Hematopoietic multipotent progenitor cell treated with erythropoietin and hydrocortisone succinate and interleukin-3 and kit ligand, for 17 days (in vitro differentiated cells): ENCODE measurements at places on chromosomes 5 and 9.
A peak's percentile ranks its signal among the peaks of the same experiment; 100 is the strongest.

DNA sequence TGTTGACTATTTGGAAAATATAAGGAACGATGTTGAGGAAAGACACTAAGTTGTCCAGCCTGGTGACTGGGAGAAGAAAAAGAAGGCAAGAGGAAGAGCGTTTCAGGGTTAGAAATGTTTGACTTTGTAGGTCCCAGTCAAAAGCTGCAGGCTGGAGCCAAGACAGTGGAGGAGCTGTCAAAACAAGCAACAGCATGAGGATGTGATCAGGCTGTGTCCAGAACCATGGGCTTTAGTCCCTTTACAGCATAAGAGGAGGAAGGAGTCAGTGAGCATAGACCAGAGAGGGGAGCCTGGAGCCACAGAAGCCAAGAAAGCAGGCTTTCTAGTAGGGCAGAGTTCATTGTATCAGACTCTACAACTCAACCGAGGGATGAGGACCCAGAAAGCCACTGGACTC, 658.5 kb downstream of the BNC2 start:
- DNase-seq: no peak

GRCh38 chr9:137793196-137793841, 84.3 kb upstream of the CACNA1B start:
- DNase-seq: no peak

- no peak for DNase-seq
Measured at GRCh38 chr5:166991601-166992000, 1299.8 kb upstream of the WWC1 start.

DNA sequence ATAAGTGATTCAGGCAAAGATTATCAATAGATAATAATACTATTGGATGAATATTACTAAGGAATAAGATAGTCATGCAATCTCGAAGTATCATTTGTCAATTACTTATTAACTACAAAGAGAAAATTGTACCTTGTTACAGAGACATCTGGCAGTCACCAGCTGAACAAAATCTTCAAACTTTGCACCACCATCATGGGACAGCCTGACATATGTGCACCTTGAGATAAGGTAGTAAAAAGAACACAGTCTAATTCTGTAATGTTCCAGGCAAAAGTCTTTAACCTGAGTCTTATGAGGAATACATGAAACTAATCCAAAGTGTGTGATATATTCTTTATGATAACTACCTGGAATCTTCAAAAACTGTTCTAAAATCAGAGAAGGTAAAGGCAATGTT, 423.0 kb upstream of the ZNF608 start:
- no peak for DNase-seq

- no peak for DNase-seq
Measured at GRCh38 chr5:124583469-124584350, 162.7 kb downstream of the ZNF608 start.

- no peak for DNase-seq
Measured at GRCh38 chr5:54421976-54422375, 33.5 kb upstream of the HSPB3 start.

DNA sequence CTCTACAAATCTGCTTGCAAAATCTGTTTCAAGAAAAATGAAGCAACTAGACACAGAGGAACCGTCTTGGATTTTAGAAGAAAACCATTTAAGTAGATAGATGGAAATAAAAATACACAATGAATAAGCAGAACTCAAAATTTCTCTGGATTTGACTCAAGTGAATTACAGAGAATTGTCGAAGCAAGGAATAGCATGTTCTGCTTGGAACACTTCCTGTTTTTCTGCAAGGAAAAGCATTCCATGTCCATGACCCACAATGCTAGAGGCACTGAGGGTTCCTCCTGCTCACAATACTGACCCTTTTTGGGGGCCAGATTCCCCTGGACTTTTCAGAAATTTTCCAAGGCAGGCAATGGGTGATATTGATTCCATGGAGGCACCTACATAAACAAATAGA, 29.8 kb downstream of the PRUNE2 start:
- no peak for DNase-seq

DNA sequence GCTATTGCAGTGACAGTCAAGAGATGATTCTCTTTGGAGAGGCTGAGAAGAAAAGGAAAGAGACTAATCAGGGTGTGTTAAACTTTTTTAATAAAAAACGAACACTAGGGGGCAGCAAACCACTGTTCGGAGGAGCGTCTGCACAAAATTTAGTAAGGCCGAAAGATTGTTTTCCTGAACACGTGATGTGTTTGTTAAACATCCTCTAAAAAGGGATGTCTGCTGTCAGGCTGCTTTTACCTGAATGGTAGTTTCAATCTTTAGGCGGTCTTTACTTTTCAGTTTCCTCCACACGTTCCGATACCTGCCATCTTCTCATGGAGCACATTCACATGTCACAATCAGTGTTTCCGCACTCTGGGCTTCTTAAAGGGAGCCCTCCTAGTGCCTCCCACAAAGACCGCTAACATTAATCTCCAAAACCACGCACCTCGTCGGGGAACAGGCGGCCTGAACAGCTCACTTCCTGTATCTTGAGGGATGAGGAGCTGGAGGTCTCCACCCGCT, 125.2 kb downstream of the GPBP1 start:
- peak; percentile 68 for DNase-seq

- DNase-seq: peak; percentile 78
Measured at GRCh38 chr5:132386644-132387286, 17.3 kb downstream of the SLC22A5 start.

DNA sequence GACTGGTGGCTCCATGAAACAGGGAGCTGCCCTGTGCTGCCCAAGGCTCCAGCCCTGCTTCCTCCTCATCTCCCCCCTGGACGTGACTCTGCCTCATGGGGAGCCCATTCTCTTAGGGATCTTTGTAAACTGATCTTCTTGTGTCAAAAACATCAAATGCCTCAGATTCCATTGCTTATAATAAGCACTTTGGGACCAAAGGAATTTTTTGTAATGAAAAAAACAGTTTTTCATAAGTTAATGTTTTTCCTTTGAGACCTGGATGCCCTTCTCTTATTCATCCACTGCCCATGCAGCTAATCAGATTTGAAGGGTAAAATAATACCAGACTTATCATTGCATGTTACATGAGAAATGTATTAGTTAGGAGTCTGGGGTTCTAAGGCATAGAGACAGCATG, 41.7 kb downstream of the PALM2AKAP2 start:
- DNase-seq: no peak

DNA sequence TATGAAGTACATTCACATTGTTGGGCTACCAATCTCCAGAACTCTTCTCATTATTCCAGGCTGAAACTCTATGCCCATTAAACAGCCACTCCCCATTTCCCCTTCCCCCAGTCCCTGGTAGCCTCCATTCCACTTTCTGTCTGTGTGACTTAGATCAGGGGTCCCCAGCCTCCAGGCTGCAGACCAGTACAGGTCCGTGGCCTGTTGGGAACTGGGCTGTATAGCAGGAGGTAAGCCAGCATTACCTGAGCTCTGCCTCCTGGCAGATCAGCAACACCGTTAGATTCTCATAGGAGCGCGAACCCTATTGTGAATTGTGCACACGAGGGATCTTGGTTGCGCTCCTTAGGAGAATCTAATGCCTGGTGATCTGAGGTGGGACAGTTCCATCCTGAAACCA, 23.1 kb downstream of the ZNF618 start:
- no peak for DNase-seq

DNA sequence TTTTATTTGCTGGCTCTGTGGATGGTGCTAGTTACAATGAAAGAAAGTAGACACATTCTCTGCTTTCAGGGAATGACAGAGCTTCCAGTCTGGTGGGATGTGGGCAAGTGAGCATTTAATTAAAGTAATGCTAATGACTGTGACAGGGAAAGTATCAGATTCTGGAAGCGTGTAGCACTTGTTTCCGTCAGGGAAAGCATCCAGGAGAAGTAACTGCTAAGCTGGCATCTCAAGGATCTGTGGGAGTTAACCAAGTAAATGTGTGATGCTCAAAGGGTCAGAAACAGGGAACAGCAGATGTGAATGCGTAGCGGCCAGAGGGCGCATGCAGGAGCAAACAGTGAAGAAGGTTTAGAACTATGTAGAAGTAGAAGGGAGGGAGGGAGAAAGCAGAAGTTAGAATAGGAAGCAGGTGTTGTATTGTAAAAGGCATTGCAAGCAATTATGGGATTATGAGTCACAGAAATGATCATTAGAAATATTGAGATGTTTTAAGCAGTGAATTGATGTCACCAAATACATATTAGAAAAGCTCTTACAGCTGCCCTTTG, 12.2 kb downstream of the KLHL9 start:
- DNase-seq: no peak
